ENCODE measurements at places on chromosomes 5 and 9. TPM values are rescaled to one million over a fixed set of nuclear protein-coding genes. Genes with fewer than 3 reads are reported as not detected.

The CATSPER3 gene
- 0.23 TPM for total RNA-seq

The FSTL4 gene
- total RNA-seq, result 1.4 TPM

DNA sequence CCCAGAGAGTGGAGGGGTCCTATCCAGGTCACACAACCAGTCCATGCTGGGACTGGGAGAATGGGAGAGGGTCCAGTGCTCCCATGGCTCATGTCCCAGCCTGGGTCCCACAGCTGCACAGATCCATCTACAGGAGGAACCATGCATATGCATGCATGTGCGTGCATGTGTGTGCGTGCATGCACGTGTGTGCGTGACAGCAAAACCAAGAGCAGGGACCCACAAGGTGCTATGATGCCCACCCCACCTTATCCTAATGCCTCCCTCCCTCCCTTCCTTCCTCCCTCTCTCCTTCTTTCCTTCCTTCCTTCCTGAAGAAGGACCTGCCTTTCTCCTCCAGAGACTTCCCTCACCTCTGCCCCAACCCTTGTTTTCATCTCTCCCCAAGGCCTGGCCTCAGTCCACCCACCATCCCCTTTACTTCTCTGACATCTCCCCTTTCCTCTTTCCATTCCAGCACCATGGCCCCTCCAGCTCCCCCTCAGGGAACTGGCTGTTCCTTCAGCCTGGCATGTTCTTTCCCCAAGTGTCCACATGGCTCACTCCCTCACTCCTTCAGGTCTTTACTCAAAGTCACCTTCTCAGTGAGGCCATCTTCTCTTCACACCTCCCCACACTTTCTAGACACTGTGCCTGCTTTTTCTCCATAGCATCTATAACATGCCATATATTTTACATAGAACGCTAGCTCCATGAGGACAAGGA lies 21.8 kb downstream of the AQP7 start:
- no peak for DNase-seq

DNA sequence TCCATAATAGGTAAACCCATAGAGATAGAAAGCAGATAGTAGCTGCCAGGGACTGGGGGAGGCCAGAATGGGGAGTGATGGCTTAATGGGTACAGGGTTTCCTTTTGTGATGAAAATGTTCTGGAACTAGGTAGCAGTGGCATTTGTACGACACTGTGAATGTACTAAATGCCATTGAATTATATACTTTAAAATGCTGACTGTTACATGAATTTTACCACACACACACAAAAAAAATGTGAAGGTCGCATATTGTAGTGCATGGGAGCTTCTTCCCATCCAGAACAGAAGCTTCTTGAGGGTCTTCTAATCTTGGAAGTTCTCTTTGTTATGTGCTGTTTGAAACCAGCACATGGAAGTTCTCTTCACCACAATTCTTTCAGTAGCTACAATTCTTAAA lies 19.9 kb upstream of the ANP32B start:
- DNase-seq, result no peak

DNA sequence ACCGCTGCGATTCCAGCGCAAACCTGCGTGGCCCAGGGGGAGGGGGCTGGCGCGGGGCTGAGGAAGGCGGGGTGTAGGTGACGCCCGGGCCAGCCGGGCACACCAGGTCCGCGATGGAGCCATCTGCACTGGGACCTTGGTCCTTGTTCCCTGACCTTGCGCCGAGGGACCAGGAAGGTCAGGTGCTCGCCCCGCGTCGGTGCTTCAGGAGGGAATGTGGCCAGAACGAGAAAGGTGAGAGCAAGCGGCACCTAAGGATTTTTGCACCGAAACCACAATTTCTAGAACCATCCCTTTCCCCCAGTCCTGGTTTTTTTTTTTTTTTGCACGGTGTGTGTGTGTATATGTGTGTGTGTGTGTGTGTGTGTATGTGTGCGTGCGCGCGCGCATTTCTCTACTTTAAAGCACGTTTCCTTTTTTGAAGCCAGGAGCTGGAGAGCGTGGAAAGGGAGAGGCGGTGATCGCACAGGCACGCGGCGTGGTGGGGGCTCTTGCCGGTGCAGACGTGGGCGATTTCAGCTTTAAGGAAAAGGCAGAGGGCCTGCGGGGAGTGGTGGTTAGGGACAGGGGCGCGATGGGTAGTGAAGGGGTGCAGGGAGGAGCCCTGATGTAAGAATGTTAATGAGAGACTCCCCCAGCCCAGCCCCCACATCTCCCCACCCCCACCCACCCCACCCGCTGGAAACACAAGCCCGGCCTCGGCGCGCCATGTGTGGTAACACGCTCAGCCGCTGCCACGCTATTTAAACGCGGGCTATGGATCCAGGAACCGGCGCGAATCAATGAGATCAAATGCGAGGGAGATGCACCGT lies at the start of gene NPR3:
Gene NPR3 (plus strand): TSS at position 772 of the 812 bp plus-strand sequence. CDS start 456 bp downstream, outside the sequence.
- no peak for DNase-seq

GRCh38 chr9:131733541-131734061 lies 6.3 kb downstream of the RAPGEF1 start:
- no peak for DNase-seq

- no peak for DNase-seq
Measured at GRCh38 chr9:14373336-14373666, 59.4 kb upstream of the NFIB start.

The SVEP1 gene
- total RNA-seq, result 13.8 TPM

- DNase-seq, result no peak
Measured at GRCh38 chr5:108798513-108799265, 51.0 kb downstream of the FER start.

DNA sequence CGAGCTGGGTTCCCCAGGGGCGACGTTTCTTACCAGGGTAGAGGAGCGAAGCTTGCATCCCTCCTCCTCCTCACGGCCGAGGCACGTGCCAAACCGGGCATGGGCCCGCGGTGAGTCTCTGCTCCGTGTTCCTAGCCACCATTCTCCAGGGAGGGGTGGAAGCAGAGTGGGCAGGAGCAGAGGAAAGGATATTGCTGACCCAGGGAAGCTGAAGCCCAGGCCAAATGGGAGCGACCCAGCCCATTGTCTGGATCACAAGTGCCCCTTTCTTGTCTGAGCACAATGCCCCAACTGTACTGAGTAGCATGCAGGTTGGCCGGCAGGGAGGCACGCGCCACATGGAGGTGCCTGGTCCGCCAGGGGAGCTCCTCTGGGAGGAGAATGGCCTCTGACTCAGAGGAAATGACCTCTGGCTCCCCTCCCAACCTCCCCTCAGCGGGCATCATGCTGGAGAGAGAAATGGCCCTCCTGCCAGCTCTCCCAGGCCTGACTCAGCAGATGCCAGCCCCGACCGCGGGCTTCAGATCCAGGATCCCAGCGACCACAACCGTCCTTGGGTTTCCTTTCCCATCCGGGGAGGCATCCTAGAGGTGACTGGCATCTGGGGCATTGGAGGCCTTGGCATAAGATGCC lies 1.1 kb downstream of the PRR7 start:
- DNase-seq, result no peak

DNA sequence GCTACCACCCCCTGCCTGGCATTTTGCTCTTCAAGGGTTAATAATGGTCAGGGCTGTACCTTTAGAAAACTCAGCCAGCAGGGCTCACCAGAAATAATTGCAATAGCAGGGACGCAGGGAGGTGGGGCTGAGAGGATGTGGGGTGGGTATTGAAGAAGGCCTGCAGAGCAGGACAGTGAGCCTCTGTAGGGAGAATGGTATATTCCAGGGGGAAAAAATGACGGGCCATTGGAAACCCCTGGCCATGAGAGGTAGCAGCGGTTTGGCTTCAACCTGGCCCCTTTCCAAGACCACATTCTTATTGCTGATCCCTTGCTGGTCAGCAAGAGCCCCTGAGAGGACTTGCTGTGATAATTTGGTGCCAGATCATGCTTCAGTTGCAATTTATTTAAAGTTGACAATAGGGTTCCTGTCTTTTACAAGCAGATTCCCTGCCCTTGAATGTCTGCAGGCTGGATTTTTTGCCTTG lies 36.7 kb upstream of the CTNNA1 start:
- DNase-seq, result no peak

The NMUR2 gene
- total RNA-seq, result not detected

GRCh38 chr9:74096420-74096819 lies 400.7 kb upstream of the RORB start:
- DNase-seq, result no peak
